ENCODE measurements at places on chromosomes 12 and 14. TPM values are rescaled to one million over a fixed set of nuclear protein-coding genes. Genes with fewer than 3 reads are reported as not detected.

KRT2 gene
- total RNA-seq = not detected

- no peak for DNase-seq
Observed at GRCh38 chr12:100508751-100509150, 35.1 kb downstream of the NR1H4 start.

DNA sequence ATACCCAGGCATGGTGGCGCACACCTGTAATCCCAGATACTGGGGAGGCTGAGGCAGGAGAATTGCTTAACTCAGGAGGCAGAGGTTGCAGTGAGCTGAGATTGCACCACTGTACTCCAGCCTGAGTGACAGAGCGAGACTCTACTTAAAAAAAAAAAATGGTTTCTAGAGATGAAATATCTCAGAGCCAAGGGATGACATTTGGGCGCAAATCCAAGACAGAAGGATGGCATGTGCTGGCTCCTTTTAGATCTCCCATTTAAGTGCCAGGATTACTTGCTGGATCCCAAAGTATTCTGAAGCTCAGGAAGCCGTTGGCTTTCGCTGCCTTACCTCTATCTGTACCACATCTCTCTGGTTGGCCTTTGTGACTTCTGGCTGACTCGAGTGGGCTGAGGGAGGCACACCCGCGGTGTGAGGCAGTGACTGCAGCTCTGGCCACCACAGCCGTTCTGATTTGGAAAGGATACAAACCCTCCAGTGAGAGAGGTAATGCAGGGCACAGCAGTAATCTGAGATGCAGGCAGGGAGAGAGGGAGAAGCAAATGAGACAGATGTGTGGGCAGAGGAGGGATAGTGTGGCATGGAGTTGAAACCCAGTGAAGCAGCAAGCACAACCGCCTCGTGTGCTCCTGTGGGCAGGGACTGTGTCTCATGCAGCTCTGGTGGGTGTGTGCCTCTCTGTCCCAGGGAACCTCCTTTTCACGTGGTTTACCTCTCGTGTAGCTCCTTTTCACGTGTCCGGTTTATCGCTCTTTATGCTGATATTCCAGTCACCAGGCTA lies 4.9 kb downstream of the B4GALNT3 start:
- DNase-seq = peak; percentile 31

DNA sequence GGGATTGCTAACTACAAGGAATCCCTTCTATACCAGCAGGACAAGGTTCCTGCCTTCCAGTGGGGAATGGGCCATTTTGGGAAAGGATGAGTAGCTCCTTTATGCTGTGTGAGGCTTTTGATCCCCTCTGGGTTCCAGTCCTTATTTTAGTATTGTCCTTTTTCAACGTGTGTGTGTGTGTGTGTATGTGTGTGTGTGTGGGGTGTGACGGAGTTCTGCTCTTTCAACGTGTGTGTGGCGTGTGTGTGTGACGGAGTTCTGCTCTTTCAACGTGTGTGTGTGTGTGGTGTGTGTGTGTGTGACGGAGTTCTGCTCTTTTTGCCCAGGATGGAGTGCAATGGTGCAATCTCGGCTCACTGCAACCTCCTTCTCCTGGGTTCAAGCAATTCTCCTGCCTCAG lies 27.4 kb downstream of the RAB35 start:
- no peak for DNase-seq

GPHN gene
- total RNA-seq = 4.7 TPM

DNA sequence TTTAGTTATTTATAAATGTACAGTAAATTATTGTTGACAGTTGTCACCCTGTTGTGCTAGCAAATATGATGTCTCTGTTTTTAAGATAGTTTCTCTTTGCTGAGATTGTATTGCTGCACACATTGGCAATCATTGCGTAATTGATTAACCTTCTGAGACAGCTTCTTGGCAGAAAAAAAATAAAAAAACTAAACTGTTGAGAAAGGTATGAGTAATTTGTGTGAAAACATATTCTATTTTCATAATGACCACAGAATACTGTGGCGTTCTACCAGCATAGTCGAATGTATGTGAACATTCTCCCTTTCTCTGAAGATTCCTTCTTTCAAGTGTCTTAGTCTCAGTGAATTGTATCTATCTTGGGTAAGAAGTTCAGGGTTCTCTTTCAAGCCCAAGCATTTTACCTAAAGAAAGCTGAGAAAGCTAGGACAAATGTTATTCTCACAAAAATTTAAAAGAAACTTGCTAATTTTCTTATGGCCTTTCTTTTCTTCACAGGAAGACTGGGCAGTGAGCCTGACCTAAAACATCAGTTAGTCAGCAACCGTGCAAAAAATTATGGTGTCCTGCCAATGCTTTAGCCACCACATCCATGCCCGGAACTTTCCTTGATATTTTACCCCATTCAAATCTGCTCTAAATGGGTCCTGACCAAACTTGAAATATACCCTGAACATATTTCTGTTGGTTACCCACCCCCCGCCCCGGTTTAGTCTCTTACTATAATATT lies 69.0 kb upstream of the REP15 start:
- DNase-seq = peak; percentile 85

OR4M1 gene
- total RNA-seq = not detected

DNA sequence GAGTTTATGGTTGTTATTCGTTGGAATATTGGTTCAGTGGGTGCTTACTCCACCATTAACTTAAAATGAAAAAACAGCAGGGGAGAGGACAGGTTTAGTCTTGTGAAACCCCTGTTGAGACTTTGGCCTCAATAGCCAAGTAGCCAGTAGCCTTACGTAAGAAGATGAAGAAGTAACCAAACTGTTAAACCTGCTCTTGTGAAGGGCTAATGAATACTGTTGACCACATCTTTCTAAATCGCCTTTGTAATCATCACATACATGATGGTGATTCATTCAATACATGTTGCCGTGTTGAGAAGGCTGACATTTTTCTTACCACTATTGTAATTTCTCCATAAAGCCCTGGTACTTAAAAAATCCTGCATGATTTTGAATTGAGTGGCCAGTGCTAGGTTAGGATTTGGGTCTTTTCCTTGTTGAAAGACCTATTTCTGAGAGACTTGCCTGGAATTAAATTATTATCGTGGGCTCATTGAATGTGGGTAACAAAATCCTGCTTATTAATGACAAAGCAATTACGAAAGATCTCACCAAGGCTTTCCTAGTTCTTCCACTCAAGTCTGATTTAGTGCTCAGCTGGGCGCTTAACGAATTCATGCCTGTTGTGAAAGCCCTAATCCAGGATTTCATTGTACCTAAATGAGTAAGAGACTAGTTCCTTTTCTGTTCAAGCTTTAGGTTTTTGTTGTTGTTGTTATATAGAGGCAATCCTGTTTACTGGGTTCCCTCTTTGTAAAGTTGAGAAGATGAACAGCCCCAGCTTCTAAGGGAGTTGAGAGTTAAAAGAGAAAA lies 333.1 kb downstream of the FUT8 start:
- DNase-seq = no peak

- no peak for DNase-seq
Observed at GRCh38 chr12:128338386-128339125, 71.6 kb downstream of the TMEM132C start.

MFAP5 gene
- 22.7 TPM for total RNA-seq

TMPRSS12 gene
- not detected for total RNA-seq

MYF6 gene
- 29.3 TPM for total RNA-seq

CISTR gene
- total RNA-seq = not detected

DNA sequence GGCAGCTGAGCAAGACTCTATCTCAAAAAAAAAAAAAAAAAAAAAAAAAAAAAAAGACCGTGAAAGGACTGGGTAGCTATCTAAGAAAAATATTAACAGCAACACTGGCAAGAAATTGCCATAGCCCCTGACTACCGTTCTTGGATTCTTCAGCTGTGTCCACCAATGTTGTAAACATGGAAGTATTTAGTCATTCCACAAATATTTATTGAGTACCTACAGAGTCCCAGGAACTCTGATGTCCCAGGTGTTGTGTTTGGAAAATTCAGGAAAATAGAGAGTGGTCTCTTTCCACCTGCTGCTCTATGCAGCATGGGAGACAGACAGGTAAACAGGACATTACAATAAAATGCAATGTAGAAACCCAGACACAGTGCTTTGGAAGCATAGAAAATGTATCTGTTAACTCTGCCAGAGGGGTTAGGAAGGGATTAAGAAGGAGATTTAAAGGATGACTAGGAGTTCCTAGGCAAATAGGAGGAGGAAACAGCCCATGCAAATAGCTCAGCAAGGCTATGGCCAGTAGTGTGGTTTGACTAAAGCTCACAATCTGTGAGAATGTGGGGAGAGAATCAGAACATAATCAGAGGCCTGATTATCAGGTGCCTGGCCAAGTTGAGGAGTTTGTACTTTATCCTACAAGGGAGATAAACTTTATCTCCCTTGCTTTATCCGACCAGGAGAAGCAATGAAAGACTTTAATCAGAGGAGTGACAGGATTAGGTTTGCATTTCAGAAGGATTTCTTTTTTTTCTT lies 2.1 kb upstream of the DLST start:
- no peak for DNase-seq

DNA sequence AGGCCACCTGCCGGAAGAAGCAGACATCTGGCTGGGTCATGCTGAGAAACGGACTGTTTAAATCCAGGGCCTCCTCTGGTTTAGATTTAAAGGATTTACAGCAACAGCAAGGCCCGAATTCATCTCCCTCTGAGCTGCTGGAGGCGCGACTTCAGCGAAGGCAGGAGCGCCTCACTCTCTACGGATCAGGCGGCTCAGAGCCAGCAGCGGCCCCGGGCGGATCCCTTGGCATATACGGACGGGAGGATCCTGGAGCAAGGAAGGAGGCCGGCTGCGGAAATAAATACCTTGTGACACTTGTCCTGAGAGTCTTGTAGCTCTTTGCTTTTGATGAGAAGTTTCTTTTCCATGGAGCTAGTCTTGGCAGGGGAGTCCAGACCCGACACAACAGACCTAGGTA lies 92.4 kb downstream of the CIT start:
- no peak for DNase-seq

- DNase-seq = no peak
Observed at GRCh38 chr12:45879363-45879895, 110.9 kb downstream of the SCAF11 start.

DNA sequence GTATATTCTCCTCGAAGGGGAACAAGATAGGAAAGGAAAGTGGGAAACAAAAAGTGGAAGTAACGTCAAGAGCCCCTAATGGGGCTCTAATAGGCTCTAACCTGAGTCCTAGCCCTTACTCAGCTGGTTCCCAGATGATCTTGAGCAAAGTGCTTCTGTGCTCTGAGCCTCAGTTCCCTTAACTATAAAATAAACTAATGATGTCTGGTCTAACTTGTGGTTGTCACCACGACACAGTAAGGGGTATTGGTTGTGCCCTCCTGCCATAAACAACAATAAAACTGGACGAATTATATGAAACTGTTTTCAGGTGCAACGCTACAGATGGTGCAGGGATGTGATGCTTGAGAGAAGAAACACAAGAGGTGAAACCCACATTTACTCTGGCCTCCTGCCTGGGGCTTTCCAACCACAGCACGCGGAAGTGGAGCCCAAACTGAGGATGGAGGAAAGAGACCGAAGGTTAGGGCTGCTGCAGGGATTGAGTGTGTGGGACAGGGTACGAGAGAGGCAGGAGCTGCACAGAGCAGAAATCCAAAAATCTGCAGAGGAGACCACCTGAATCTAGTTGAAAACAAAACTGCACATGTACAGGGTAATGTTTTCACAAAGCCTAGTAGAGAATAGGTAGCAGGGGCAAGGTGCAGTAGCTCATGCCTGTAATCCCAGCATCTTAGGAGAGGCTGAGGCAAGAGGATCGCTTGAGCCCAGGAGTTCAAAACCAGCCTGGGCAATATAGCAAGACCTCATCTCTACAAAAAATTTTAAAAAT lies 45.6 kb upstream of the BCL2L14 start:
- no peak for DNase-seq
